ENCODE measurements at places on chromosomes 3 and 15.

GRCh38 chr15:64149893-64150578 lies 1.5 kb upstream of the SNX22 start:
- DNase-seq = no peak

- DNase-seq = no peak
These were observed 26.1 kb downstream of the EDEM1 start for GRCh38 chr3:5213574-5213966.

DNA sequence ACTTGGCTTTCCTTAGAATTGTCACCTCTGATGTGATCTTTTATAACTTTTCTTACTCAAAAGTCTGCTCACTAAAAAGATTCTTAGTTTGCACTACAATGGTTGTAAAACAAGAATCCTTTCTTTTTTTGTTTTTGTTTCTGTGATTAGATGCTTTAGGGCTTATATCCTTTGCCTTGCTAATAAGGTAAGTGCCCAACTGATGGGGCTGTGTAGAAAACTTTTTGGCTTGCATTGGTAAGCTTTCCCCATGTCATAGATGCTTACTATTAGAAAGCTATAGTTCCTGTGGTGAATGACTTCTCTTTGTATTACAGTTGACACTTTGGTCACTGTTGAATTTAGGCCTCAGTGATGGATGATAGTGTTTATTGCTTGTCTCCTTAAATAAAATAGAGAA lies 5.1 kb downstream of the ABHD5 start:
- DNase-seq = no peak

- DNase-seq = no peak
These were observed 50.7 kb downstream of the PEAK1 start for GRCh38 chr15:77369168-77369567.

DNA sequence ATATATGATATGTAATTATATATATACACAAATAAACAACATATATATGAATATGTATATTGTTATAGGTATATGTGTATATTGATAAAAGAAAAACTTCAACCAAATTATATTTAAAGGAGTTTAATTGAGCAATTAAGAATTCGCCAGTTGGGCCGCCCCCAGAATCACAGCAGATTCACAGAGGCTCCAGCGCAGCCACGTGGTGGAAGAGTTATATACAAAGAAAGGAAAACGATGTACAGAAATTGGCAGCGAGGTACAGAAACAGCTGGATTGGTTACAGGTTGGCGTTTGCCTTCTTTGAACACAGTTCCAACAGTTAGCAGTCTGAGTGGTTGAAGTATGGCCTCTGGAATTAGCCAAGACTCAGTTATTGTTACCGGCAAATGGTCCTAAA lies 137.3 kb upstream of the SLC24A5 start:
- DNase-seq = no peak

DNA sequence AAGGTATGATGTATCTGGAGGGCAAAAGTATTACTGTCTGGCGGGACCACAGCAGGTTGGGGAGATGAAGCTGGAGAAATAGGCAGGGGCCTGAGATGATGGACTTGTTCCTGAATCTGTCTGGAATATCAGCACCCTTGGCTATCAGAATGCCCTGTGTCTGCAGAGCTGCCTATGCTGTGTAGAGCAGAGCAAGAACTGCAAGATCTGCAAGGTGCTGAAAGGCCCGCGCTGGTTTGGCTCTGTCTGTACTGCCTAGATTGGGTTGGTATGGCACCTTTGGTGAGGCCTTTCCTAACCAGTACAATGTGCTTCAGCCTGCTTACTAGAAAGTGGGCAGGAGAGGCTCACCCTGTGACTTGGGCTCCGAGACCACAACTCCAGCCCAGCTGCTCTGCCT lies 96.8 kb downstream of the WDR76 start:
- no peak for DNase-seq

- no peak for DNase-seq
These were observed 42.6 kb downstream of the PAQR5 start for GRCh38 chr15:69341356-69341755.

- DNase-seq = no peak
These were observed 805.5 kb downstream of the IGSF11 start for GRCh38 chr3:118229196-118229595.

- no peak for DNase-seq
These were observed 30.9 kb upstream of the MANF start for GRCh38 chr3:51354172-51354571.

GRCh38 chr3:80889535-80889934 lies 871.9 kb downstream of the GBE1 start:
- no peak for DNase-seq

- no peak for DNase-seq
These were observed 420.7 kb downstream of the ZNF385D start for GRCh38 chr3:21330293-21330692.

GRCh38 chr15:40246496-40247280 lies 7.8 kb downstream of the PAK6 start:
- DNase-seq = no peak

- peak; percentile 4 for DNase-seq
These were observed 353.3 kb upstream of the SUCLG2 start for GRCh38 chr3:68007621-68008226.

GRCh38 chr3:6528951-6529350 lies 332.0 kb upstream of the GRM7 start:
- no peak for DNase-seq

- no peak for DNase-seq
These were observed 40.3 kb downstream of the WDR76 start for GRCh38 chr15:43867096-43867495.

DNA sequence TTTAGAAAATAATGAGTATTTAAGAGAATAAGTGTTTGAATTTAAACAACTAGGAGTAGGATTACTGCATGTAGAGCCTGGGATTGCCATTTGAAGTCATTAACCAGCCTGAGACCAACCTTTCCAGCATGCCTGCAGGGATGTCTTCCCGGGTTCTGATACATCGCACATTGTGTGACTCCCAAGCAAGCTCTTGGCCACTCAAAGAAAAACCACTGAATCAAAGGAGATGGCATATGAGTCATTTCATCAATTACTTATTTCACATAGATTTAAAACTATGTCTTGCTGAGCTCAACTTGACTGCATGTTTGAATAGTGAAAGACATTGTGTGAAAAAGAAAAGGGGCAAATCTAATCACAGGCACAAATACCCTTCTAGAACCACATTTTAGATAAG lies 15.0 kb upstream of the THBS1 start:
- DNase-seq = no peak

DNA sequence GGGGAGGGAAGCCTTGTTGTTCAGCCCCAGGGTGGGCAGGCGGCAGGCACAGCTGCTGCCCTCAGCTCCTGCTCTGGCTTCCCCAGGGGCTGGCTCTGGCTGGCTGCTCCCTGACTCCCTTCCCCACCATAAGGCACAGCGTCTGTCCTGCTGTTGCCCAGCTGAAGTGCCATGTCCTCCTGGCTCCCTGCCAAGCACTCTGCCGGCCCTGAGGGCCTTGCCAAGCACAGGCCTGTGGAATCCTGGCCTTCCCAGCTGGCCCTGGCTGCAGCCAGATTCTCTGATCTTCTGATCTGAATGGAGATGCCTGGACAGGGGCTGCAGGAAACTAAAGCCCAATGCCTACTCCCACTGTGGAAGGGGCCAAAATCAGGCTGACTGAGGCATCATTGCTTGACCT lies 1.1 kb downstream of the IQCF6 start:
- DNase-seq = no peak

DNA sequence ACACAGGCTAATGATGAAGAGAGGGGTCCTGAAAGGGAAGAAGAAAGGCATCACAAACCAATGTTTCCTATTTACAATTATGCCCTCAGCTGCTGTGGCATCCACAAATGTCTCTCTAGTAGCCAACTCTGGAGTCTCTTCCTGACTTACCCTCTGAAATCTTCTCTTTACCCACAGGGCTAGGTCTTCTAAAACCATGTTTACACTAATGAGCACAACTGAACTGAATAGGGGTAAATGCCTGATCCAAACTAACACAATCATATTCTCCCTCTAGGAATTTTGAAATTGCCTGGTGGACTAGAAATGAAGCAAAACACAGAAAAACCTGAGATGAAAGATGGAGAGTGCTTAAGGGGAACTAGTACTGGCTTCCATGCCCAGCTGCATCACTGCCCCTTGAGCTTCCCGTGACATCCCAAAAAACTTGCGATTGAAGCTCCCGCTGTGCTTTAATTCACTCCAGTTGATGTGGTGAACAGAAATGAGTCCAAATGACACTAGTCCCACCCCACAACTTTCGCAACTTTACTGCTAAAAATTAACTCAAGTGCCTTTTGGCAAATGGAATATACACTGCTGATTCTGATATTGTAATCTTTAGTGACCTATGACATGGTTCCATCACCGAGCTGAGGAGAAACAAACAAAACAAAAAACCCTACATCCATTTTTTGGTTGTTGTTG lies 32.8 kb downstream of the CFAP20DC start:
- no peak for DNase-seq

- DNase-seq = no peak
These were observed 9.8 kb upstream of the RHCG start for GRCh38 chr15:89506026-89506686.

DNA sequence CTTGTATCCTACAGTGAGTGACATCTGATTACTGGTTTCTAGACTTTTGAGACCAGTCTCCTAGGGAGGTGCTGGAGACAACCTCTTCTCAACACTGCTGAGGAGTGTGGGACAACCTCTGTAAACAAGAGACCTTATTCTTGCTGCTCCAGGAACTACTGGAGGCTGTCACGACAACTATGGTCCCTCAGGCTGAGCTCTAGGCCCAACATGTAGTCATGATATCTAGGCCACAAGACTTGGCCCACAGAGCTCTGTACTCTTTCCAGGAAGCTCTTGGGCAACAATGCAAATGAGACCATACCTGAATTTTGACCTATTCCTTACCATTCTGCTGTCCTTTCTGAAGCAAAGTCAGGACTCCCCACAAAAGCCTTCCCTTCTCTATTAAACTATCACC lies 24.3 kb upstream of the HEG1 start:
- no peak for DNase-seq

DNA sequence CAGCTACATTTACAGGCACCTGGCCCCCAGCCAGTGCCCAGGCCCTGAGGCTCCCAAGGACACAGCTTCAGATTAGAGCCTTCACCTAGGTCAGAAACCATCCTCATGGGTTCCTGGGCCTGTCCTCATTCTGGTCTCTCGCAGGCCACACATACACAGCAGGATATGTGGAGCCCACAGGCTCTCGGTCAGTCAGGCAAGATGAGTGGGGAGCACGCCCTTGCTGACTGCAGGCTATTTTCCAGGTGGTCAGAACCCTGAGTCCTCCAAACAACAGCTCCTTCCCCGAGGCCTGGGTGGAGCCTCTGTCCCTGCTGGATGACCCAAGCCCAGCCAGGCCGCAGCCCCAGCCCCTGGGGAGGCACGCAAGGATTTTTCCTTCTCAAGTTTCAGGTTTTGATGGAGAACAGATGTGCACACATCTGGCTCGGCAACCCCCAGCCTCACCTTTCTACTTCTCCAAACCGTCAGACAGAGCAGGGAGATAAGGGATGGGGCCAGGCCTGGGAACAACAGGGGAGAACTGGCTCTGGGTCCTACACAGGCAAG lies 1.6 kb downstream of the STRA6 start:
- no peak for DNase-seq

GRCh38 chr15:37040072-37040742 lies 60.1 kb downstream of the MEIS2 start:
- DNase-seq = no peak

DNA sequence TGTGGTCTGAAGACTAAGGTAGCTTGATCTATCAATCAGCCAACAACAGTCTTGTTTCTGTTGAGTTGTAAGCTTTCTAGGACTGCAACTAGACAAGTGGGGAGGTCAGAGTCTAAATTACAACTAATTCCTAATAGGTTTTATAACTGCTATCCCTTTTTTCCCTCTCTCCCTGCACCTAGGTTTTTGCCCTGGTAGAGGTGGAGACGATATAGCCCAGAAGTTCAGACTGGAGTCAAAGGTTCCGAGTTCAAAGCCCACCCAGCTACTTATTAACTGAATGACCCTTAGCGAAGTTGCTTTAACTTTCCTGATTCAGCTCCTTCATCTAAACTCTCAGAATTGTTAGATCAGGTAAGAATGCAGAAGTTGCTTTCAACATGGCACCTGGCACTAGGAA lies 100.6 kb downstream of the IGF2BP2 start:
- no peak for DNase-seq

DNA sequence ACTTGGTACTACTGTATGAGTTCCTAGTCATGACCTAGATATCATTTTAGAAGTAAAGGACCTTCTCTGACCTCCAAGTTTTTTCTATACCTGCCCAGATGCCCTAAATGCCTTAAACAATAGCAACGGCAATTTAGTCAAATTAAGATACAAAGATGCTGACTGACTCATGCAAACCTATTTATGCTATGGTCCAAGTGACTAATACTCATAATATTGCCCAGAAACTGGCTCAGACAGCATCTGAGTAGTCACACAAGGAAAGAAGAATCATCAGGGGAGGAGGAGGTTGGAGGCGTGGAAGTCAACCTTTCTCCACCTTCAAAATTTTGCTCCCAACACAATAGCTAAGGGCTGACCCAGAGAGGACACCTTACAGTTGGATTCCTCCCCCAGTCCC lies 6.8 kb downstream of the FYCO1 start:
- no peak for DNase-seq

- no peak for DNase-seq
These were observed 26.2 kb upstream of the SRP14 start for GRCh38 chr15:40065166-40065565.

- no peak for DNase-seq
These were observed 457.7 kb downstream of the NAALADL2 start for GRCh38 chr3:175316799-175317198.

- DNase-seq = no peak
These were observed 126.3 kb upstream of the TMEM108 start for GRCh38 chr3:132911741-132912415.

- DNase-seq = no peak
These were observed 406.8 kb upstream of the ZNF385D start for GRCh38 chr3:22157848-22158247.

DNA sequence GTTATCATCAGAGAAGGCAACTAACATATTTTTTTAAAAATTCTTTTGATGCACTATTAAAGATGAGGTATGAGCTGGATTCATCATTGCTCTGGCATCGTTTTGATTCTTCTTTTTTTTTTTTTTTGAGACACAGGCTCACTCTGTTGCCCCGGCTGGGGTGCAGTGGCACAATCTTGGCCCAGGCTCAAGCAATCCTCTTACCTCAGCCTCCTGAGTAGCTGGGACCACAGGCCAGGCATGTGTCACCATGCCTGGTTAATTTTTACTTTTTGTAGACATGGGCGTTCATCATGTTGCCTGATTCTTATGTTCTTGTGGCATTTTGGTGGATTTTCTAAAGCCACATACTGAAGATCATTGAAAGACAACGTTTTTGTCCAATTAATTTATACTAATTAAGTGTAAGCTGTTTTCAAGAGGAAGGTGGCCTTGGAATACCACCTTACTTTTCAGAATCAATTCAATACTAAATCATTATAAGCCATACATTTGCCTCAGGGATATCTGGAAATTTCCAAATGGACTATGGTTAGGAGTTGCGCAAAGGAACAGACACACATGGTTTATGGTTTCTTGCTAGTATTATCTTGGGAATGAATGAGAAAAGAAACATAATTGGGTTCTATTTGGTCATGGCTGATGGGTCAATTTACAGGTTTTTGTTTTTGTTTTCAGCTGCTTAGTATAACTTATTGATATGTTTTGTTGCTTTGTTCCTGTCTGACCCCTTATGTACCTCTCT lies 22.8 kb downstream of the SLC28A2 start:
- no peak for DNase-seq

GRCh38 chr3:177321819-177322218 lies 124.5 kb upstream of the TBL1XR1 start:
- no peak for DNase-seq

All from stimulated activated CD4-positive, alpha-beta T cell treated with anti-CD3 and anti-CD28 coated beads, Interleukin-1b, Interleukin-23, amount 100 ng/mL, for 24 hours (primary cell).